ENCODE measurements at places on chromosomes 3 and 15. TPM values are rescaled to one million over a fixed set of nuclear protein-coding genes. Genes with fewer than 3 reads are reported as not detected.

The ECE2 gene
- total RNA-seq: not detected

The DLEC1 gene
- total RNA-seq: not detected

The SLC25A26 gene
- total RNA-seq: 18.1 TPM

The ADAMTS17 gene
- under 0.01 TPM for total RNA-seq

The CD86 gene
- total RNA-seq: not detected

The SLC15A2 gene
- under 0.01 TPM for total RNA-seq

The SCN11A gene
- total RNA-seq: under 0.01 TPM

The GABRR3 gene
- total RNA-seq: not detected

The GABRG3 gene
- total RNA-seq: not detected

The GOLGA8M gene
- total RNA-seq: 1.3 TPM

The P2RY1 gene
- 0.32 TPM for total RNA-seq

The XCR1 gene
- total RNA-seq: not detected

The C3orf85 gene
- total RNA-seq: not detected

The GOLGA8G gene
- not detected for total RNA-seq

The GXYLT2 gene
- 18.1 TPM for total RNA-seq

The SLC9A9 gene
- total RNA-seq: 2.9 TPM

The ALDH1A2 gene
- total RNA-seq: 2.9 TPM

The RARRES1 gene
- 6.4 TPM for total RNA-seq

The BLOC1S6 gene
- total RNA-seq: 87.2 TPM
